ENCODE measurements at places on chromosomes 5 and 9. TPM values are rescaled to one million over a fixed set of nuclear protein-coding genes. Genes with fewer than 3 reads are reported as not detected.
A peak's percentile ranks its signal among the peaks of the same experiment; 100 is the strongest.

The CSF2 gene
- total RNA-seq, result not detected

The QSOX2 gene
- total RNA-seq, result 40.8 TPM

GRCh38 chr9:109027176-109027575 lies 13.9 kb upstream of the CTNNAL1 start:
- H3K27me3 ChIP-seq, result no peaks in the 10 kb centered on the region
- DNase-seq, result no peak
- peaks cover 41% of the 10 kb centered on the region for H3K4me1 ChIP-seq
- no peak overlapping the region for H3K27ac ChIP-seq

GRCh38 chr5:14773588-14773987 lies 98.0 kb downstream of the ANKH start:
- no peak overlapping the region for H3K27ac ChIP-seq
- no peak for DNase-seq
- H3K27me3 ChIP-seq, result peaks cover 8% of the 10 kb centered on the region
- H3K4me3 ChIP-seq, result no peak overlapping the region

GRCh38 chr5:114782177-114782576 lies 387.5 kb downstream of the TRIM36 start:
- no peaks in the 10 kb centered on the region for H3K27me3 ChIP-seq
- H3K27ac ChIP-seq, result no peak overlapping the region
- no peak overlapping the region for H3K4me3 ChIP-seq
- H3K4me1 ChIP-seq, result no peaks in the 10 kb centered on the region

DNA sequence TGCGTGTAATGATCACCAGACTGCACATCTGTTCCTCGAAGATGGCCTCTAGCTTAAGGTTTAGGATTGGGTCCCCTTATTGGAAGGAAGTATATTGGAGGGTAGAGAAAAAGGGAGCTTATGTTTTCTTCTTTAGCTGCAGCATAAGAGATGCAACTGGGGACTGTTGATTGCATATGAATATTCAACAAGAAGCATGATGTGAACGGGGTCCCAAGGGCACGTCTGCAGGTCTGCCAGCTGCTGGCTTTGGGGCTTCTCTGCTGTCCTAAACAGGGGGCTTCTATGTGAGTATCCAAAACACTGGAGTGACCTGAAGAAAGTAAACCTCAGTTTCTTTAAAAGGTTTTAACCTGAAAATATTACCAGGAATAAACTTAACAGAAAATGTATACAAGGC lies 3.6 kb upstream of the BNIP1 start:
- H3K27me3 ChIP-seq, result no peaks in the 10 kb centered on the region
- no peaks in the 10 kb centered on the region for H3K4me1 ChIP-seq
- no peak overlapping the region for H3K4me3 ChIP-seq

DNA sequence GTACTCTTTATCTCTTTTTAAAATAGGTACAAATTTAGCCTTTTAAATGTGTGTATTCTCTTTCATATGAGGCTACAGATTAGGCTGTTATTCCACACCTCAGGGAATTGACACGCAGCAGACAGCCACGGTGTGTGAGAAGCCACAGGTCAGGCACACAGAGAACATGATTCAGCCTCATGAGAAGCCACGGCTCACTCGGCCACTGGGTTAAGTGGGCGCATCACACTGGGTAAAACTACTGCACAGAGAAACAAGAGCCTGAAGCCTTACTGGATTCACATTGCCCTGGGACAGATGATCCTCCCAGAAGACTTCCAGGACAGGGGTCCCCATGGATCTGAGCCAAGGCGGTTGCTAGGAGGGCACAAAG lies 28.2 kb downstream of the LPCAT1 start:
- no peaks in the 10 kb centered on the region for H3K4me1 ChIP-seq
- no peak for DNase-seq
- no peak overlapping the region for H3K4me3 ChIP-seq
- no peak overlapping the region for H3K27ac ChIP-seq
- no peaks in the 10 kb centered on the region for H3K36me3 ChIP-seq
- H3K27me3 ChIP-seq, result no peaks in the 10 kb centered on the region

- no peaks in the 10 kb centered on the region for H3K36me3 ChIP-seq
- no peaks in the 10 kb centered on the region for H3K27me3 ChIP-seq
- no peak for DNase-seq
- H3K4me1 ChIP-seq, result no peaks in the 10 kb centered on the region
- H3K4me3 ChIP-seq, result no peak overlapping the region
Measured at GRCh38 chr5:173123416-173123815, 20.9 kb upstream of the BNIP1 start.

- H3K27ac ChIP-seq, result peak overlapping the region; percentile 3
- no peaks in the 10 kb centered on the region for H3K36me3 ChIP-seq
- no peaks in the 10 kb centered on the region for H3K27me3 ChIP-seq
Measured at GRCh38 chr9:111036946-111037345, 1.3 kb downstream of the LPAR1 start.

DNA sequence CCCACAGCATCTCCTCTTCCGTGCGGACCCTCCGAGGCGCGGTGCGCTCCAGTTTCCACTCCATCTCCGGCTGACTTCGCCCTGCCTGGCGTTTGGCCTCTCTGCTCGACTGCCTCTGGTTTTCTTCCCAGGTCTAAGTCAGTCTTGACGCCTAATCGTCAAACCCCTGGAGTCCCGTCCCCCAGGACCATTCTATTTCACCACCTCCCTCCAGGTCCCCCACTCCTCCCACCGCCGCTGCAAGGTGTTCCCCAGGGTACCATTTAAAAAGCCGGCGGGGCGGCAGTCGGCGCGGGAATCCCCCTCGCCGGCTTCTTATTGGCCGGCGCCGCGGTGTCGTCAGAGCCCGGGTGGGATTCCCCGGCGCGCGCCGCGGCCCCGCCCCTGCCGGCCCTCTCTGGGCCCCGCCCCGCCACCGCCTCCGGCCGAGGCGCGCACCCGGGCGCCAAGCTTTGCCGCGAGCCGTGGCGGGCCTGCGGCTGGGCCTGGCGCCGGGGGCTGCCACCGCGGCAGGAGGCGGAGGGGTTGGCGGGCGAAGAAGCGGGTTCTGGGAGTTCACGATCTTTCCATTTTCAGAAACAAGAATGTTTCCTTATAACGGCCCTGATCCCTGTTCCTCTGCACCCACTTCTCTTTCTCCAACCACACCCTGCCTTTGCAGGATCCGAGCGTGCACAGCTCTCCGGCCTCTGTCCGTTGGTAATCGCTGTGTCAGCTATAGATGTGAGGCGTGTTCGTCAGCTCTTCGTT lies at the start of gene CDC20B:
Gene CDC20B, minus strand, starts transcription at position 241 of the 750 bp plus-strand sequence. Its CDS starts 177 bp downstream, at position 64.
- no peaks in the 10 kb centered on the region for H3K27me3 ChIP-seq
- peak within 1 kb of the TSS; percentile 54 for H3K4me3 ChIP-seq
- no peaks in the 10 kb centered on the region for H3K36me3 ChIP-seq
- DNase-seq, result peak; percentile 65

GRCh38 chr5:9283021-9283420 lies 262.9 kb downstream of the SEMA5A start:
- no peak for DNase-seq
- H3K36me3 ChIP-seq, result no peaks in the 10 kb centered on the region
- no peak overlapping the region for H3K4me3 ChIP-seq

The CSNK1A1 gene
- 300 TPM for total RNA-seq

GRCh38 chr9:137784046-137784445 lies 93.5 kb upstream of the CACNA1B start:
- no peaks in the 10 kb centered on the region for H3K36me3 ChIP-seq
- no peaks in the 10 kb centered on the region for H3K27me3 ChIP-seq
- no peak overlapping the region for H3K27ac ChIP-seq

- H3K27me3 ChIP-seq, result no peaks in the 10 kb centered on the region
- no peak overlapping the region for H3K4me3 ChIP-seq
- no peaks in the 10 kb centered on the region for H3K4me1 ChIP-seq
- no peak overlapping the region for H3K27ac ChIP-seq
Measured at GRCh38 chr5:50709471-50709870, 43.0 kb downstream of the PARP8 start.

The FREM1 gene
- 0.17 TPM for total RNA-seq

DNA sequence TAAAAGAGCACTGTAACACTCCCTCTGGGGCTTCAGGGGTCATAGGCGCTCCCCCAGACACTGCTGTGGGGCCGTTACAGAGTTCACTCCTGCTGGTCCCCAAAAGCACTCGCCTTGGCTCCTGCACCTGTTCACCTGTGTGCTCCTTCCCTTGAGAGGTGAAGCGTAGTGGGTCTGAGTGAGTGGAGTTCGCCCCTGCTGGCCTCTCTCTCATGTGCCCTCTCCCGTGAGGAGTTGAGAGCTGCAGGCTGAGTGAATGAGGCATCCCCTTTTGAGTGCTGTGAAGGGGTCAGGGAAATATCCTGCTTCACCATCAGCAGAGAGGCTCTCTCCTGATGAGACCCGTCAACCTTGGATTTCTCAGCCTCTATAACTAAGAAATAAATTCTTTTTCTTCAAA lies 134.6 kb upstream of the TUT7 start:
- no peak overlapping the region for H3K27ac ChIP-seq
- H3K36me3 ChIP-seq, result no peaks in the 10 kb centered on the region
- no peak for DNase-seq
- 0 out of 2 replicates have a peak, but pooled peaks cover 6% of the 10 kb centered on the region for H3K4me1 ChIP-seq

DNA sequence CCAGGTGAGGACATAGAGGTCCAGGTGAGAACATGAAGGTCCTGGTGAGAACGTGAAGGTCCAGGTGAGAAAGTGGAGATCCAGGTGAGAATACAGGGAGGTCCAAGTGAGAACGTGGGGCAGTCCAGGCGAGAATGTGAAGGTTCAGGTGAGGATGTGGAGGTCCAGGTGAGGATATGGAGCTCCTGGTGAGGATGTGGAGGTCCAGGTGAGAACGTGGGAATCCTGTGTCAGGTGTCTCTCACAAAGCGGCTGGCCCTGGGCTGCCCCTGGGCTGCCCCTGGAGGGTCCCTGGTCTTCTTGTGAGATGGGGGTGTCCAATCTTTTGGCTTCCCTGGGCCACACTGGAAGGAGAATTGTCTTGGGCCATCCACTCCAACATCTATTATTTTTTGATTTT lies 133.4 kb downstream of the MRPL36 start:
- H3K27me3 ChIP-seq, result peaks cover 88% of the 10 kb centered on the region
- no peaks in the 10 kb centered on the region for H3K36me3 ChIP-seq
- no peaks in the 10 kb centered on the region for H3K4me1 ChIP-seq
- no peak for DNase-seq

DNA sequence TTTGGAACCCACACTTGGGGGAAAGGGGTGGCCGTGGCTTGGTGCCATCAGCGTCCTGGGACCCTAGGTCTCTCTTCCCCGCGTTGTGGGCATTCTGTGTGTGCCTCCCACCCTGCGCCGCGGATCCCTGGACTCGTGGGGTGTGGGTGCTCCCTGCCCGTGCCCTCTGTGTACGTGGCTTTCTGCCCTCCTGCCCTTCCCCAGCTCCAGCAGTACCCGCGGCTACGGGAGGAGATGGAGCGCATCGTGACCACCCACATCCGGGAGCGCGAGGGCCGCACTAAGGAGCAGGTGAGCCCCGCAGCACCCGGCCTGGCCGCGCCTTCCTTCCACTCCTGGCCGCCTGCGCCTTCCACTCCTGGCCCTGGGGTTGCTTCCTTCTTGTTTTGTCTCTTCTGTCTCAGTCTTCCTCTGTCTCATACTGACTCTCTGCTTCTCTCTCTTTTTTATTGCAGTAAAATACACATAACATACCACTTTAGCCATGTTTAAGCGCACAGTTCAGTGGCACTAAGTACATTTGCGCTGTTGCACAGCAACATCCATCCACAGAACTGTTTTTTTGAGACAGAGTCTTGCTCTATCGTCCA lies 30.7 kb downstream of the DNM1 start:
- H3K27me3 ChIP-seq, result no peaks in the 10 kb centered on the region
- H3K4me3 ChIP-seq, result no peak overlapping the region
- no peak overlapping the region for H3K27ac ChIP-seq

DNA sequence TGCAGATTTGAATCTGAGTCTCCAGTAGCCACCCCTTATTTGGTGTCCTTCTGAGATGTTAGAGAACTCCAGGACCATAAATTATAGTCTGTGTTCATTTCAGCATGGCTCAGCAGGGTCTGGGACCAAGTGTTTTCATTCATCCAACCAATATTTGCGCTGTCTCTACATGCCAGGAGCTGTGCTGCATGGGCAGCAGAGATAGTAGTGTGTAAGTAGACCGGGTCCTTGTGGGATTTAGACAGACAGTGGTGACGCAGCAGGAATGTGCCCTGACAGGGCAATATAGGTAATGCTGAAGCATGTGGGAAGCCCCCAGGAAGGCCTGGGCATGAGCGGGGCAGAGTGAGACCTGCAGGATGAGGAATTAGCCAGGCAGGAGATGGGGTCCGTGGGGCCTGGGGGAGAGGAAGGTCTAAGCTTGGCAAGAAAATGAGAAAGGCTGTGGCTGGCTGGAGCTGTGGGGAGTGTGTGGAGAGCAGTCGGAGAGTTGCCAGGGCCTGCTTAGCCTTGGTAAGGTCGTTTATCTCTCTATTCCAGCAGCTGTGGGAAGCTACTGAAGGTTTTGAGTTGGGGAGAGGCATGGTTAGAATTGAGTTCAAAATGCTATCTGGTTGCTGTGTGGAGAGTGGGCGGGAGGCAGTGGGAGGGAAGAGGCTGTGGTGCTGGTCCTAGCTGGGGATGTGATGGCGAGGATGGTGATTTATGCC lies 16.8 kb downstream of the STXBP1 start:
- no peak overlapping the region for H3K27ac ChIP-seq
- no peak for DNase-seq
- H3K4me3 ChIP-seq, result no peak overlapping the region
- H3K36me3 ChIP-seq, result no peaks in the 10 kb centered on the region
- no peaks in the 10 kb centered on the region for H3K4me1 ChIP-seq
- no peaks in the 10 kb centered on the region for H3K27me3 ChIP-seq

The STPG3 gene
- total RNA-seq, result 0.46 TPM

- no peak overlapping the region for H3K27ac ChIP-seq
- DNase-seq, result no peak
- peaks cover 8% of the 10 kb centered on the region for H3K36me3 ChIP-seq
- no peaks in the 10 kb centered on the region for H3K27me3 ChIP-seq
Measured at GRCh38 chr5:661891-662750, 31.0 kb downstream of the TPPP start.

GRCh38 chr9:136703276-136703860 lies 9.0 kb upstream of the DIPK1B start:
- DNase-seq, result no peak
- no peaks in the 10 kb centered on the region for H3K36me3 ChIP-seq
- no peaks in the 10 kb centered on the region for H3K4me1 ChIP-seq
- H3K27me3 ChIP-seq, result no peaks in the 10 kb centered on the region

The SLC6A7 gene
- total RNA-seq, result not detected

DNA sequence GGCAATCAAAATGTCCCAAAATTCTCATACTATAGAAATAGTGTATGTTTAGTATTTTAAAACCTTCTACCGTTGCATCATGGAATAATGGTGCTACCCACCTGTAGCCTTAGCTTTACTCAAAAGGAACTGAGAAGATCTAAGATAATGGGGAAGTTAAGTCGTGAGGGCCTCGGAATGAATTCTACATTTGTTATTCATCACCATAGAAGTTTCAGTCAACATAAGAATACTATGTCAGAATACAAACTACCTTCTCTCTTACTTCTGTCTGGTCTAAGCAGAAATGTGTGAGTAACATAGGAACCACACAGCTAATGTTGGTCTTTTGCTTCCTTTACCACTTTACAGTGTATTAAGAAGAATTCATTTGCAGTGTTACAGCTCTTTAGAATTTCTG lies 43.2 kb downstream of the RFK start:
- H3K27me3 ChIP-seq, result no peaks in the 10 kb centered on the region
- H3K4me3 ChIP-seq, result no peak overlapping the region
- DNase-seq, result no peak
- no peak overlapping the region for H3K27ac ChIP-seq

Measured in PC-9 (cell line).